Lower lobe of right lung (tissue), 2 donors: ENCODE measurements at places on chromosomes 4 and X. TPM values are rescaled to one million over a fixed set of nuclear protein-coding genes. Genes with fewer than 3 reads are reported as not detected.

GRCh38 chr4:71692198-71692597, 91.7 kb downstream of the GC start:
- H3K36me3 ChIP-seq, result no peaks in the 10 kb centered on the region
- H3K4me1 ChIP-seq, result no peaks in the 10 kb centered on the region
- DNase-seq, result no peak
- H3K27me3 ChIP-seq, result no peaks in the 10 kb centered on the region
- H3K27ac ChIP-seq, result no peak overlapping the region

DNA sequence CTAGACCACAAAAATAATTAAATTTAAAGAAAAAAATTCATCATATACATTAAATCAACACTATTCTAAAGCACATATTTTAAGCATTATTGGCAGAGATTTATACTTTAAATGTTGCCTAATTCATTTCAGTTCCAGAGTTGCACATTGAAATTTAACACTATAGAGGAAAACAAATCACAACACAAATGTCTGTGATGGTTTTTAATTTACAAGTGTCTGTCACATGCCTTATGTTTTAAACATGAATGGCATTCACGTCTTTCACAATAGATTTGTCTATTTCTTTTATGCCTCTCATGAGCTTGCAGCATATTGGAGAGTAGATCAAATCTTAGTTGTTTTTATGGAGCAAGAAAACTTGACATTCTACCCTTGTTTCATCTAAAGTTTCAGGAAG, 811.3 kb downstream of the NLGN4X start:
- no peaks in the 10 kb centered on the region for H3K27me3 ChIP-seq
- H3K4me3 ChIP-seq, result no peak overlapping the region
- DNase-seq, result no peak
- H3K36me3 ChIP-seq, result no peaks in the 10 kb centered on the region

- no peak for DNase-seq
- no peaks in the 10 kb centered on the region for H3K27me3 ChIP-seq
- H3K36me3 ChIP-seq, result no peaks in the 10 kb centered on the region
- H3K4me1 ChIP-seq, result peaks cover 5% of the 10 kb centered on the region
These were observed 23.7 kb upstream of the NEIL3 start for GRCh38 chr4:177285953-177286352.

DNA sequence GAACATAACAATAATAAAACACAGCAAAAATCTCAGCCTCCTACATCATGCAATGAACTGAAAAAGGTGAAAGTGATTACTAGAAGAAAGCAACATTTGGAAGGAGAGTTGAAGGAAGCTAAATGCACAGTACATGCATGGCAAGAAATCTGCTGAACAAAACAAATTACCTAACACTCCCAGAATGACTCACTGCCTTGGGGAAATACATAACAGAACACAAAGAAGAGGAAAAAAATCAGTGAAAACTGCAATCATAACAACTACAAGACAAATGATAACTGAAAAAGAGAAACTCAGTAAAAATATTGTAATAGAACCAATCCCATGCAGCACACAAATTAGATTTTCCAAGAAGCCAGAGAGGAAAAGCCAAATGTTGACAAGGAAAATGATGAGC, 1513.2 kb downstream of the ARAP2 start:
- H3K4me1 ChIP-seq, result no peaks in the 10 kb centered on the region
- no peak for DNase-seq
- H3K4me3 ChIP-seq, result no peak overlapping the region
- no peaks in the 10 kb centered on the region for H3K36me3 ChIP-seq

GRCh38 chr4:84032372-84032771, 466.7 kb downstream of the NKX6-1 start:
- no peaks in the 10 kb centered on the region for H3K4me1 ChIP-seq
- no peak overlapping the region for H3K27ac ChIP-seq
- H3K4me3 ChIP-seq, result no peak overlapping the region
- H3K36me3 ChIP-seq, result no peaks in the 10 kb centered on the region

ZNF157 gene
- total RNA-seq, result 0.21 TPM

GAGE12H gene
- total RNA-seq, result not detected
